Stimulated activated CD8-positive, alpha-beta memory T cell treated with anti-CD3 and anti-CD28 coated beads, Interleukin-2, amount 100 ng/mL, for 1 hour (primary cell): ENCODE measurements at places on chromosomes 16 and 17.

DNA sequence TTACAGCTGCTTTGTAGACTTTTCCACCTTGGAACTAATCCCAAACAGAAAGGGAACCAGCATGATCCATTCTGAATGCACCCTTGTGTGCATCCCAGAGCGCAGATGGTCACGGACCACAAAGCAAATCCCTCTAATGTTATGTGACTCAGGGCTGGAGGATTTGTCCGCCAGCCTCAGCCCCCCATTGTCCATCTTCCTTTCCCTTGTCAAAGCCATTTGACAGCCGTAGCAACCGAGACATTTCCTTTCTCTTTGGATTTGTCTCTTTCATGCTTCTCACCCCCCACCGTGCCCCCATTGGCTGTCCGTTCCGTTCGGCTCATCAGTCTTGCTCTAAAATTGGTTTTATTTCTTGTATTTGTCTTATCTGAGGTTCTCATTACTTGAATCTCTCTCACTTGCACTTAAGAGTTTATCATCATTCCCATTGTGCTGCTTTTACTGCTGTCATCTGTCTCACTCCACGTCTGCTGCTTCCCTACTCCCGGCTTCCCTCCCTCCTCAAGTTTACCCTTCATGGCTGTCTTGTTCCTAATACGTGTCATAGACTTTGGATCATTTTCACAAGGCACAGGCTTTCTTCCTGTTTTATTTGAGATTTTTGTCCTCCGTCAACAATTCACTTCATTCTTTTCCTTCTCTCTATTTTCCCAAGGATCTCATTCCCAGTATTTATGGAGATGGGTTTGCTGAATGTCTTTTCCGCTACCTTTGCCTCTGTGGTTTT, 163.4 kb upstream of the ERCC4 start:
- DNase-seq: no peak

- DNase-seq: no peak
Measured at GRCh38 chr16:3591991-3592390, 14.8 kb upstream of the NLRC3 start.

DNA sequence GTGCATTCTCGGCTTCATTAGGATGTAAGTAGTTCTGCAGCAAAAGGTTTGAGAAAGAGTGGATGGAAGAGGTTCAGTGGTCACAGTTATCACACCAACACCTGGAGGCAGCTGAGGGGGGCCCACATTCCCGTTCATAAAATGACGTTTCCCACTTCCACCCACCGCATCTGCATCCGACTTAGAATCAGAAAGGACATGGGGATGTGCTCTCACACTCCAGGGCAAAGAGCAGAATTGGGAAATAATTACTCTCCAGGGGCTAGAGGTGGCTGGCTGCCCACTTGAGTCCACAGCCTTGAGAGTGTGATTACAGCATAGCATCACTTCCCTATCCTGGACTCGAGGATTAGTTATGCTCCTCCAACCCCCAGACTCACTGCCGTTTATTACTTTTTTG, 122.0 kb downstream of the CPPED1 start:
- DNase-seq: no peak

GRCh38 chr17:75084039-75084660, 3.6 kb upstream of the SLC16A5 start:
- no peak for DNase-seq

GRCh38 chr17:27939474-27940465, 46.6 kb upstream of the LYRM9 start:
- DNase-seq: no peak

- DNase-seq: no peak
Measured at GRCh38 chr17:73690676-73691075, 46.4 kb upstream of the SDK2 start.

GRCh38 chr17:44847586-44847985, at the start of gene HIGD1B:
Gene HIGD1B, plus strand, starts transcription at chr17:44847883. Its CDS starts 270 bp downstream, at chr17:44848153.
- DNase-seq: no peak

- DNase-seq: no peak
Measured at GRCh38 chr17:64326030-64326419, 63.0 kb upstream of the TEX2 start.

GRCh38 chr16:87487361-87487924, 5.4 kb downstream of the ZCCHC14 start:
- DNase-seq: no peak

GRCh38 chr16:63467513-63467912, 1431.3 kb upstream of the CDH8 start:
- DNase-seq: no peak

DNA sequence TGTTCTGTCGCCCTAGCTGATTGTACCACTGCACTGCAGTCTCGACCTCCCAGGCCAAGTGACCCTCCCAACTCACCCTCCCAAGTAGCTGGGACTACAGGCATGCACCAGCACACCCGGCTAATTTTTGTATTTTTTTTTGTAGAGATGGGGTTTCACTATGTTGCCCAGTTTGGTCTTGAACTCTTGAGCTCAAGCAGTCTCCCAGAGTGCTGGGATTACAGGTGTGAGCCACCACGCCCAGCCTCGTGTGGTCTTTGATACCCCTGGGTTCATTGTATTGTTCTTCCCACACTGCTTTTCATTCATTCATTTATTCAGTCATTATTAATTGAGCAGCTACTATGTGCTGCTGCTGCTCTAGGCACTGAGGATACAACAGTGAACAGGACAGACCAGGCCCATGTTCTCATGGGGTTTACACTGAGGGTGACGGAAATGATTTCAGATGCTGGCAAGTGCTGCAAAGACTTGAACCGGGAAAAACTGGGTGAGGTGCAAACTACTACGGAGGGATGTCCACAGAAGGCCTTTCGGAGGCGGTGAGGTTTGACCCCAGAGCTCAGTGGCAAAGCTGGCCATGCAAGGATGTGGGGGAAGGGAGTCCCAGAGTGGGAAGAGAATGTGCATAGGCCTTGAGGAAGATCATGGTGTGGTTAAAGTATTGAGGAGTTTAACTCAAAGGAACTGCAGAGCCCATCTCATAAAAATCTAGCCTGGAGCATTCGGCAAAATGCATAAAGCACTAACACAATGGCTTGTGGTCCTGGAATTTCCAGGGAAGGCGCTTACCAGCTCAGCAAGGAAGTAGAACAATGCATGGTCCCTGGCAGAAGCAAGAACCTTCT, 10.9 kb downstream of the ABCC1 start:
- DNase-seq: no peak

- DNase-seq: no peak
Measured at GRCh38 chr16:30927789-30928378, 4.5 kb downstream of the FBXL19 start.

DNA sequence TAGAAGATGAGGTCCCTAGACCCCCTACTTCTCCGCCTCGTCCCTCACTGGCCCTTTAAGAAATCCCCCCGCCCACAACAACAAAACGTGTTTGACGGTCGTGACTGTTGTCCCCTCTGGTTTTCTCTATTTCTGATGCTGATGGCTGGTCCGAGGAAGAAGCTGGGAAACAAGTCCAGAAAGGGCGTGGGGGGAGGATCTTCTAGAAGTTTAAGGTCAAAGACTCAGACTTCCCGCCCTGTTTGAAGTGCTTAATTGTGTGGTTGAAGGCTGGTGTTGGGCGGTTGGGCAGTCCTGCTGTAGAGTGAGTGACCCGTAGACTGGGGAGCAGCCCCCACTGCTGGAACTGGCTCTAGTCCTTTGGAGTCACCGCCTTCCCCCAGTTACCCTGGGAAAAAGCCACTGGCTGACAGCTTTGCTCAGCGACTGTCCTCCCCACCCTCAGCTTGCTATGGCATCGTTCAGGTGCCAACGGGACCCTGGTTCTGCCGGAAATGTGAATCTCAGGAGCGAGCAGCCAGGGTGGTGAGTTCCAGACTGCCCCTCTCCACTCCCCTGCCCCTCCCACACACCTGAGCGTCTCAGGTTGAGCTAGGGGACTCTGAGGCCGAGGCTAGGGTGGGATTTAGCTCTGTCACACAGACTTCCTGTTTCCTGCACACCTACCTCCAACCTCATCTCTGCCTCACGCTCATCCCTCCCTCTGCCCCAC, 1.6 kb downstream of the MLLT6 start:
- no peak for DNase-seq

DNA sequence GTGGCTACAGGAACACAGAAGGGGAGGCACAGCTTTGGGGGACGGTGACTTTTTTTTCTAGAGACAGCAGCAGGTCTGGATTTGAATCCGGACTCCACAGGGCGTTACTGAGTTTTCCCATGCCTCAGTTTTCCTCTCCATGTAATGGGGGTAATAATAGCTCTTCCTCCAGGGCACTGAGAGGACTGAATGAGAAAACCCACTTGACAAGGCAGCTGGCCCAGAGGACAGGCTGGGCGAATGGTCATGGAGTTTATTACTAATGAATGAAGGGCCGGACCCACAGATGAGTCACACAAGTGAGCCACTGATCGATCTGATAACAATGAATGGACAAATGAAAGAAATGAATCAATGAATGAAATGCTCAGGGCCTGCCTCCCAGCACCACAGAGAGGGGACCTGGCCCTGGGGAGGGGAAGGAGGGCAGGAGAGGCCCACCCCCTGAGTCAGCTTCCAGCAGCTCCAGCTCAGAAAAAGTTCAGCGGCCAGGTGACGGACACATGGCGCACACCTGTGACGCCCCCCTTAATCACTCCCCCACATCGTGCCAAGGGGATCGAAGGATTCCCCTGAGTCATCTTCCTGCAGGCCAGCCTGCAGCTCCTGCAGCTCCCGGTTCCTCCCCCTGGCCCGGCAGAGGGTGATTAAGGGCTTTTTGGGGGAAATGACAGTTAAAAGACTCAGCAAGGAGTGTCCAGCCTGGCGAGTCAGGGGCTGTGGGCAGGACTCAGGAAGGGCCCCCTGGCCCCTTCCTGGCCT, 54.3 kb downstream of the SOCS1 start:
- DNase-seq: no peak

DNA sequence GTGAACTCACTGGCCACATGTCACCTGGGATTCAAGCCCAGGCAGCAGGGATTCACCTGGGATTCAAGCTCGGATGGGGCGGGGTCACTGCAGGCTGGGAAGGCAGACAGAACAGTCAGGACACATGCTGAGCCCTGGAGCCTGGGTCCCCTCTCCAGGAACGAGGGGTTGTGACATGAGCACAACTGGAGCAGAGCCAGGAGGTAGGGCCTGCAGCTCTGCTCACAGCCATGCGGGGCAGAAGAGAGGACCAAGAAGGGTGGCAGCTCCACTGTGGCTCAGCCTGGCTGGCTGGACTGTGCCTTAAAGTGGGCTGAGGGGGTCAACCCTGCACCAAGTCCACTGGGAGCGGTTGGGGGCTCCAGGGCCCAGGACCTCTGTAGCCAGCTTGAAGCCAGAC, 150.1 kb downstream of the RAB11FIP4 start:
- no peak for DNase-seq

DNA sequence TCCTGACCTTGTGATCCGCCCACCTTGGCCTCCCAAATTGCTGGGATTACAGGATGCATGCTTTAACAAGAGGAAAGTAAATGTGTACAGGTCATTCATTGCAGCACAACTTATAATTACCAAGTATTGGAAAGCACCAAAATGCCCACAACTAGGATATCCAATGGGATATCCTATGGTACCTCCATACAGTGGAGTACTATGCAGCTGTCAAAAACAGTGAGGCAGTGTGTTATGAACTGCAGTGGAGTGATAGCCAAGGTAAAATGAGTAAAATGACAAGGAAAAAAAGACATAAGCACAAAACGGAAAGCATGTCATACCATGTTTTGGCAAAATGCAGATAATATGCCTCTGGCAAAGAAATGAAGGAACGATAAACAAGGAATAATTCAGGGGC, 87.6 kb downstream of the FOXL1 start:
- DNase-seq: no peak

- no peak for DNase-seq
Measured at GRCh38 chr17:35965272-35965671, 16.0 kb downstream of the CCL16 start.

DNA sequence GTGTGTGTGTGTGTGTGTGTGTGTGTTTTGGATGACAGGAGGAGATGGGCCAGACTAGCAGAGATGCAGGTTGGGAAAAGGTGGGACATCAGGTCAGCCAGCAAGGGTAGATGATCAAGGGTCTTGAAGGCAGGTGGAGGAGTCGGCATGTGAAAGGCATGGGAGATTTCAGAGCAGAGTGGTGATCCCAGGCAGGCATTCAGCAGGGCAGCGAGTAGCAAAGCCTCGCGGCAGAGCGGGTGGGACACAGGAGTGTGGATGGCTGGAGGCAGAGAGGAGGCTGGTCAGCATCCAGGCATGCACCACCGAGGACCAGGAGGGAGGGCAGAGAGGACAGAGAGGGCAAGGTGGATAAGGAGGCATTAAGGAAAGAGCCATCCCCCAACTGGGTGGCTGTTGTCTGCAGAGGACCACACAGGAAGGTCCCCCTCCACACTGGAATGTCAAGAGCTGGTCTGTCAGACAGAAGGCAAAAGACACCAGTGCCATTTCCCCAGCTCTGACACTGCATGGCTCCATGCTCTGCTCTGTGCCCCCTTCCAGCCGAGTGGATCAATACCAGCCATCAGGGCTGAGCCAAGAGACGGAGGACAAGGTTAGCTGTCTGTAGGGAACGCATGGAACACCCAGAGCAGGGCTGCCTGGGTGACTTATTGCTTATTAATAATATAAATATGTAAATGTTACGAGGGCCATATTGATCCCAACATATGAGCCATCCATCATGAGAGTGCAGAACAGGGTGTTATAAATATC, 74.8 kb upstream of the RPL38 start:
- no peak for DNase-seq

DNA sequence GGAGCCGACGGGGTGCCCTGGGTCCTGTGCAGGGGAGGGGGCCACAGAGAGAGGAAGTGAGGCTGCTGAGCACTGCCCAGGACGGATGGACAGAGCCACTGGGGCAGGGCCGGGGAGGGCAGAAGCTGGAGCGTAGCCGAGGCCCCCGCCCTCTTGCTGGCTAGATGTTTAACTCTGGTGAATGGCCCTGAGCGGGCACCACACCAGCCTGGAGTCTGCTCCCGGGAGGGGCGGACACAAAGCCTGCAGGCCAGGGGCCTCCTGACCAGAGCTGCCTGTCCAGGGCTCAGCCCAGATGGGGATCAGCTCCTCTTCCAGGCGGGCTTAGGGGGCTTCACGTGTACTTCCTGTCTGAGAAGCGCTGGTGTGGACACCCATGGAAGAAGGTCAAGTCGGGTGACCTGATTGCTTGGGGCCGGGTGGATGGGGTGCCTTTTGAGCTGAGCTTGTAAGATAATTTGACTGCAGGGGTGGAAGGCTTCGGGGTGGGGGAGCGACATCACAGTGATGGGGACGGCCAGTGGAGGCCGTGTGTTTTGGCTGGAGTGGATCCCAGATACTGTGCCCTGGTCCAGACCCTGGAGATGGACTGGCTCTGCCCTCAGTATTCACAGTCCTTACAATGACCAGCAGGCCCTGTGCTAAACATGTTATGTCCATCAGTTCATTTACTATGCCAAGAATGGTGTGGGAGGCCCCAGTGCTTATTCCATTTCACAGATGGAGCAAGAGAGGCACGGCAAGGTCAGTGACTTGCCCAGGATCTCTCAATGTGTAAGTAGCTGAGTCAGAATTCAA, 33.7 kb upstream of the CIBAR2 start:
- no peak for DNase-seq

GRCh38 chr17:42065201-42065600, 14.8 kb upstream of the C17orf113 start:
- DNase-seq: no peak

GRCh38 chr17:82596837-82597672, 51.2 kb downstream of the WDR45B start:
- no peak for DNase-seq
